ENCODE measurements at places on chromosomes 6 and 20.

GRCh38 chr6:90131614-90132423 is 164.8 kb downstream of the BACH2 start:
- no peak for DNase-seq

GRCh38 chr20:49636447-49636846 is 68.5 kb upstream of the PTGIS start:
- no peak for DNase-seq

GRCh38 chr20:41140226-41141133 is 3.1 kb downstream of the PLCG1 start:
- no peak for DNase-seq

DNA sequence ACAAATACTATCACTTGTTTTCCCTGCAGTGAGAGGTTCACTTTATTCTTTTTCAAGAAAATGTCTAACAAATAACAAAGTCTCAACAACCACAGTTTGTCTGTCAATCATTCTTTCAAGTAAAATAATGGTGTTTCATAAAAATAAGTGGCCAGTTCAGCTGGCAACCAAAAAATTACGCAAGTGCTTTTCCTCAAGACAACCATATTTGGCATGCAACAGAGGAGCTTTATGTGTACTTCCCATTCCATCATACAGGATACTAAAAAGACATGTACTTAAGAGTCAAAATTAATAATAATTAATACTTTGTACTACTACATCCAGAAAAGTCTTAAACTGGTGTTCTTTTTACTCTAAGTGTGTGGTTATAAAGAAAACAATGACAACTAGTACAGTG is 34.6 kb downstream of the ATG5 start:
- no peak for DNase-seq

GRCh38 chr6:1915226-1915625 is 305.5 kb downstream of the FOXC1 start:
- no peak for DNase-seq

DNA sequence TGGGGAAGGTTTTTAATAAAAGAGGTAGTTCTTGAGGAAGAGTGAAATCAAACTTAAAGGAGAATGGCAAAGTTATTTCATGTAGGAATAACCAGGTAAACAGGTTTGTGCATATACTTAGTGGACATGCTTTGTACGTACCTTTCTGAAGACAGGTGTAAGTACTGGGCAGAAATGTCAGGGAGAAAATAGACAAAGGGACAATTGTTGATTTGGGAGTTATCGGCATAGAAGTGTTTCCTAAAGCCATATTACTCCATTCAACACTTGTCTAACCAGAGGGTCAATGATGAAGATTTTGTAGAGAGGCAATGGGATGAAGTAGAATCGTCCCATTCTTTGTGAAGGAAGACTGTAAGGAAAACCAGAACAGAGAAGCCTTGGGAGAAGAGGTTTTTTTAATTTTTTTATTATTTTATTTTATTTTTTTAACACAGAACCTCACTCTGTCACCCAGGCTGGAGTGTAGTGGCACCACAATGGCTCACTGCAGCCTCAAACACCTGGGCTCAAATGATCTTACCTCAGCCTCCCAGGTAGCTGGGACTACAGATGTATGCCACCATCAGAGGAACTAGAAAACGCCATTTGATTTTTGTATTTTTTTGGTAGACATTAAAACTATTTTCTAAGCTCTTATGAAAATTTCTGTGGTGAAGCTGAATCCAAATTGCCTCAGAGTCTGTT is 18.0 kb downstream of the SMAP1 start:
- DNase-seq = no peak

- no peak for DNase-seq
Observed at GRCh38 chr6:36777801-36778200, 61.4 kb downstream of the CPNE5 start.
